ENCODE measurements at places on chromosomes 6 and 20.

DNA sequence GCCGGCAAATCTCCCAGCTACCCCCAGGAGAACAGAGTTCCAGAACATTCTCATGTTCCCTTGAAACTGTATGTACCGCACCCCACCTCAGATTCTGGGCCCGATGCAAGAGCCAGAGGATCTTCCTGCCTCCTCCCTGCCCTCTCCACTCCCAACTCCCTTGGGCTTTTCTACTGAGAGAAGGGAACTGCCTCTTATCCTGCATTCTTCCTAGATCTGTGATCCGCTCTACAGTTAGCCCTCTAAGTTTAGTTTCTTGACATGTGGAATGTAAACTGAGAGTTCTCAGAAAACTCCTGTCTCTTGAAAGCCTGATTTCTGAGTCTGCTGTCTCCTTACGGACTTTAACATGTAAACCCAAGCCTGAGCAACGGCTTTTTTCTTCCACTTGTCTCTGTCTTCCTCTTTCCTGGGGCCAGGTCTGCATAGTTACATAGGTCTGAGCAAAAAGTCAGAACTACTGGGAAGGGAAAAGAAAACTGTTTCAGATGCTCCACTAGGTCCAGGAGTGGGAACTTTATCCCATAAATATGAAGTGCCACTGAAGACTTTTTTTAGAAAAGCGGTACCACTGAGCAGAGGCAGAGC lies 86.5 kb upstream of the TNFAIP3 start:
- no peak for DNase-seq

DNA sequence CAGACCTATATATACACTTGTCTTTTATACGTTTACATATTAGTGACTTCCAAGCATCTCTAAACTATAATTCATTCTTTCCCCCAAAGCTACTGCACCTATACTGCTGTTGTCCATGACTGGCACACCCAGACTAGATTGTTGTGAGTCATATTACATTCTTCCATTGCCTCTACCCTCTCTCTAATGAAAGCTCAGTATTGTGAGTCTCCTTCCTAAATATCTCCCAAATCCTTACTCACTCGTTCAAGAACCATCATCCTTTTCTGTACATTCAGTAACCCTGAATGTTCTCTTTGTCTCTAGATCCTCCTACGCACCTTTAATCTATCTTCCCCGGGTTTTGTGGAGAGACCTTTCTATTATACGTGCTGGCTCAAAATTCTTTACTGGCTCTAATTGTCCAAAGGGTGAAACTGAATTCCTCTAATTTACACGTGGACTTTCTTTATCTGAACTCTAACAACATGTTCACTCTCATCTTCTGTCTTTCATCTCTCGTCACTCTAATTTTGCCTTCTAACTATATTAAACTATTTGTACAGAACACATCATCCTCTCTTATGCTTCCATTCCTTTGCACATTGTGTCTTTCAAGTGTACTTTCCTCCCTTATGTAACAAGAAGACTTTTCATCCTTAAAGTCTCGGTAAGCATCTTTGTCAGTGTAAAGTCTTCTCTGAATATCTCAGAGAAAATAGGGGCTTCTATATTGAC lies 109.3 kb downstream of the IBTK start:
- no peak for DNase-seq

DNA sequence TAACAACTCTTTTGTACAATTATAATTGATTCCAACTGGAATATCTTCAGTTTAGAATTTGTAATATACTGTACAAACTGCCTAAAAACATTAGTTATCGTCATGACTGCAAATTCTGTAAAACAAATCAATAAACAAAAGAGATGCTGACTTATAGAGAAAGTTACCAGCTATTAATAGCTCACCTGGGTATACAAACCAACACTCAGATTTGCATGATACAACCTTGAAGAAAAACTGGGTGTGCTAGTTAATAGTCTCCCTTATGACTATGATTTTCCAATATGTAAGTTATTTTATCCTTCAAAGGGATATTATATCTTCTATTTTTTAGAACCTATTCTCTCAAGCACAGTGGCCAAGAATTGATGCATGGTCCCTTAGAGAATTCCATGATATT lies 698.5 kb downstream of the FRK start:
- no peak for DNase-seq

DNA sequence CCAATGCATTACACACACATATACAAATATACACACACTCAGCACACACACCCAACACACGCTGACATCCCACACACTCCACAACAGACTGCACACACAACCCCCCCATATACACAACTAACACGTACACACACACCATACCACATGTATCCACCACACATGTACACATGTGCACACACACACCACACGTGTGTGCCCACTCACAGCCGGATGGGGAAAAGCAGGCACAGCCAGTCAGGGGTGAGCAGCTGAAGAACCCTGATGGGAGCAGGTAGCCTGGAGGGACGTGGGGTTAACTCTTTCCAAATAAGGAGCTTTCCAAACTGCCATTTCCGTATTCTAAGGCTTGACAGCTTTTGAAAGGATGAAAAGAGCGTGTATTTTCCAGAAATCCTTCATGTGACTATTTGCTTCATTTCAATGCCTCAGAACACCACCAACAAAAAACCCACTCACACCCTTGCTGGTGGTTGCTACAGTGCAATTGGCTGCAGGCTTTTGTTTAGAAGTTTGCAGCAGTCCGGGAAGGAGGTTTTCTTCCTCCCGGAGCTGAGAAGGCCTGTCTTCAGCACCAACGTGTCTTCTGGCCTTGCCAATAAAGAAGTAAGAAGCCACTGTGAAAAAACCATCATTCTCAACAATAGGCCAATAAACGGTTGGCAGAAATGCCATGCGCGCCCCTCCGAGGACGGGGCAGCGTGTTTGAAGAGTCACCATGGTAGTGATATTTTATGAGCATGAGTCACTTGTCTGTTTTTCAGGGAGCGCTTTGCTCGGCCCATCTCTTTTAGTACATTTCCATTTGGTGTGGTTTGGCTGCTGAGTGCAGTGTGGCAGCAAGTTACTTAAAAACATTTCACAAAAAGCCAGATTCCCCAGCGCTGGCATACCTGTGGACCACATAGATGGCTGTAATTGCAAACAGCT lies 131.3 kb upstream of the GMDS start:
- DNase-seq = no peak

GRCh38 chr6:71608646-71609045 lies 277.7 kb upstream of the RIMS1 start:
- no peak for DNase-seq

GRCh38 chr20:50296450-50297375 lies 106.1 kb downstream of the CEBPB start:
- no peak for DNase-seq

GRCh38 chr6:1129131-1129530 lies 182.8 kb upstream of the FOXQ1 start:
- DNase-seq = no peak

DNA sequence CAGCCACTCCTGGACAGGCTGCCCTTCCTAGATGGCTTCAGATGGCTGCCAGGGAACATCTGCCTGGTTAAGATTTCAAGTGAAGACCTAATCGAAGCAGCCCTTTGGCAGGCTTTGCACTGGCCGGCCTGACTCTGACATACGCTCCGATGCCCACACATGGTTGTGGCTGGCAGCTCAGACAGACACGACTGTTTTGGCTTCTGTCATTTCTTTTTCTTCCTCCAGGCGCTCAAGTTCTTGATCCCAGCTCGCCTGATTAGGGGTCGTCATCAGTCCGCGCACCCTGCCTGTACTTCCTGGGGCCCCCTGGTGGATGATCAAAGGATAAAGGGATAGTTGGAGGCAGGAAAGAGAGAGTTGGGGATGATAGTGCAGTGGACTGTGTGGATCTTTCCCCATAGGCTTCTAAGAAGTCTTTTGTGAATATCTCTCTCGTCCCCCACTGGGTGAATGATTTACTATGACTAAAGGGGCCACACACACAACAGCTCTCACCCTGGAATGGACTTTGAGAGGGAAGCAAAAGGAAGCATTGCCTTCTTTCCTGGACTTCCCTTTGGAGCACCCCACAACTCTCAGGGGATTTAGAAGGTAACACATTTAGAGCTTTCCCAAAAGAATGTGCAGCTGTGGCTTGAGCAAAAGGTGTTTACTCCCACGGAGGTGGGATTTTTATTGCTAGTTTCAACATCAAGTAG lies 21.4 kb upstream of the TRAM2 start:
- no peak for DNase-seq

DNA sequence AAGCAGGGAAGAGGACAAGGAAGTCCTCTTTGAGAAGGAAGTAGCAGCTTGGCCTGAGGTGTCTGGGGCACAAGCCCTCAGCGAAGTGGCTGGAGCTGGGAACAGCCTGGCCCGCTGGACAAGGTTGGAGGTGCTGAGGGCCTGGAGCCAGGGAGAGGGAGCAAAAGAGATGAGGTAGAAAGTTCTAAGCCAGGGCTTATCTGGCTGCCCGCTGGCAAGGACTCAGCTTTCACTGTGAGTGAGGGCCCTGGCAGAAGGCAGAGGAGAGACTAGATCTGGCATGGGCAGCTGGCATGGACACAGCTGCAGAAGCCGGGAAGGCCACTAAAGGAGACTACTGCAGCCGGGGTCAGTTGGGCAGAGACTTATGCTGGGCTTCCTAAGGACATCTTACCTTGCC lies 21.8 kb upstream of the PCMTD2 start:
- DNase-seq = no peak

DNA sequence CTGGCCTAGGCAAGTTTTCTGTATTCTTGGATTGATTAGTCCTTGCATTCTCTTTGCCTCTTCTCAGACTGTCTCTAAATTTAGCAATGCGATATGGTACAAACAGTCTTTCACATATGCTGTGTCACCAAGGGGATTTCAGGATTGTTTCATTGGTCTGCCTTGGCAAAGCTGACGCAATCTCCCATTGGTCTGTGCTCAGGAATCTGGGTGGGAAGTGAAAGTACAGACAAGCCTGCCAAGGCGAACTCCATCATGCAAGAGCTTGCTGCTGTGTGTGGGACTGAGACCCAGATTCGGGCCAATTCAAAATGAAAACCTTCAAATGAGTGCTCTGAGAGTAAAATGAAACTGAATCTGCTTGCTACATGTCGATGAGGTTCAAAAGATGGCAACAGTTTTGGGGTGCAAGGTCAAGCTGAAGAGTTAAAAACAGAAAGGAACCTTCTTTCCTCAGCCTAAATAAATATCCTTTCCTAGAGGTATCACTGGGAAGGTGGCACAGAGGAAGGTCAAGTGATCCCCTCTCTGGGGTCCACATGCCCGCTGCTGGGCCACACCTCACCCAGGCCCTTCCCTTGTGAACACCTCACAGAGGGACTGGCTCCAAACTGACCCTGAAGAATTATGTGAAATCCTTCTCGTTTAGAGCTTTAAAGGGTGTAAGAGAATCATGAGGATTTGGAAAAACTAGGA lies 198.8 kb upstream of the PREP start:
- DNase-seq = peak; percentile 39

GRCh38 chr20:62386383-62387218 lies at the start of gene RPS21:
Gene RPS21, plus strand, starts transcription at chr20:62387103. Its CDS starts 236 bp downstream, at chr20:62387339.
- peak; percentile 89 for DNase-seq

GRCh38 chr6:133092771-133093170 lies 148.4 kb upstream of the EYA4 start:
- DNase-seq = no peak

DNA sequence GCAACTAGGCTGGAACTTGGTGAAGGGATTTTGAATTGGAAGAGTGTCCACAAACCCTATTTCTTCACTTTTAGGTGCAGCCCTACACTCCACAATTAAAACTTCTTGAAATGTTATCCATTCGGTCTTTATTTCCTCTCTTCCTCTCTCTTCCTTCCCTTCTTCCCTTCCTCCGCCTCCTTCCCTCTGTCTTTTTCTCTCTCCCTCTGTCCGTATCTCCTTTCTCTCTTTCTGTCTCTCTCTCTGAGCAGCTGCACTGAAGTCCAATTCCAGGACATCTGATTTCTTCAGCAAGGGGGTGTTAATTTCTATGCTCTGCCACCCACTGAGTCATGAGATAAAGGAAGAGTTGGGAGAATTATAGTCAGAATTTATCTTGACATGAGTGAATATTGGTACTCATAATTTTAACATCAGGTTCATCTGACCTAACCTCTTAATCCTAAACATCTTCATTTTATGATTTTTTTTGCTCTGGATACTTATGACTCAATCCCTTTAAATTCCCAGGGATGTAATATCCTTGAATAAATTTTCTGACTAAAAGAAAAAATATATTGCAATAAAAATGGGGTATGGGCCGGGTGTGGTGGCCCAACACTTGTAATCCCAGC lies 84.2 kb downstream of the BCAS1 start:
- DNase-seq = no peak

DNA sequence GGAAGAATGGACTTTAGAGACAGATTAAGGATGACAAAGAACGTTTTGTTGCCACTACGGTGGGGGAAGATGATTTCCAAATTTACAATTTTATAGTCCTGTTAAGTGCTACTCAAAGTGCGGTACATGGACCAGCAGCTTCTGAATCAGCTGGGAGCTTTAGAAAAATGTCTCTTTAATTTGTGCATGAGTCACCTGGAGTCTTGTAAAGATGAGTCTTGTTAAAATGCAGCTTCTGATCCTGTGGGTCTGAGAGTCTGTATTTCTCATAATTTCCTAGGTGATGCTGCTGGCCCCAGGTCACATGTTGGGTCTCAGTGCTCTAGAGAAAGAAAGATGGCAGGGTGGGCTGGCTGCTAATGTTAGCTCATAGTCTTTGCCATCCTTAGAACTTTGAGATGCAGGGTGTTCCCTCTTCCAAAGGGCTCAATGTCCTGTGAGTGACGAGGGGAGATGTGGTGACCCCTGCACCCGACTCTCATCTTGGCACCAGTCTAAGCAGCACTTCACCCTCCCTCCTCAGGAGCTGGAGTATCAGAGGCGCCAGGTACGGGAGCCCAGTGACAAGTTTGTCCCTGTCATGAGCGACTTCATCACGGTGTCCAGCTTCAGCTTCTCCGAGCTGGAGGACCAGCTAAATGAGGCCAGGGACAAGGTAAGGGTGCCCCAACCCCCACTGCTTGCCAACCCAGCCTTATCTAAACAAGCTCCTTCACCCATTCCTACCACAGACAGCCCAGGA lies 34.5 kb downstream of the MOCS1 start:
- DNase-seq = no peak

DNA sequence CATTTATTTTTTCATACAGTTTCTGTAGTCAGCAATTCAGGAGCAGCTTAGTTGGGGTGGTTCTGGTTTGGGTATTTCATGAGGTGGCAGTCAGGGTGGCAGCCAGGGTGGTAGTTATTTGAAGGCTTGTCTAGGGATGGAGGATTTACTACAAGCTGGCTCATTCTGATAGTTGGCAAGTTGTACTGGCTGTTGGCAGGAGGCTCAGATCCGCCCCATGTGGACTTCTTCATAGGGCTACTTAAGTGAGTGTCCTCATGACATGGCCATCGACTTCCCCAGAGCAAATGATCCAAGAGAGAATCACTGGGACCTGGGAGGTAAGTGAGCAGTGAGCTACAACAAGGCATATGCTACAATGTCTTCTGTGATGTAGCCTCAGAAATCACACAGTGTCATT lies 22.4 kb upstream of the CDKAL1 start:
- no peak for DNase-seq

DNA sequence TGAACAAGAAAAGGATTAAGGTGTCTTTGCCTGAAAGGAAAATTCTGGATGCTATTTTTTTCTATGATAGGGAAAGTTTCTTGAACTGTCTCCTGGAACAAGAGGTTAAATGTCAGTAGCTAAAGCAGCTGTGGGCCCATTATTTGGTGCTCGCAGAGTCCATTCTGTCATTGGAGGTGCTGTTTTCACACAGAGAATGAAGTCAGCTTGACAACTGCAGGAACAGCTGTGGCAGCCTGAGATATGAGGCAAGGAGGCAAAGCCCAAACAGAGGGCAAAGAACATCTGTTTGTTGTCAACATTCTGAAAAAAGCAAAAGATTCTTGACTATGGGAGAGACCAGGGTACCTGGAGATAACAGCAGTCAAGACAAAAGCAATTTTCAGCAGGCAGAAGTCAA lies 548.2 kb downstream of the KIF16B start:
- no peak for DNase-seq
